NCI-H2029 (cell line): ENCODE measurements at places on chromosomes 2 and 18.

GRCh38 chr18:54607213-54608027, 16.4 kb downstream of the DYNAP start:
- DNase-seq: peak; percentile 71

DNA sequence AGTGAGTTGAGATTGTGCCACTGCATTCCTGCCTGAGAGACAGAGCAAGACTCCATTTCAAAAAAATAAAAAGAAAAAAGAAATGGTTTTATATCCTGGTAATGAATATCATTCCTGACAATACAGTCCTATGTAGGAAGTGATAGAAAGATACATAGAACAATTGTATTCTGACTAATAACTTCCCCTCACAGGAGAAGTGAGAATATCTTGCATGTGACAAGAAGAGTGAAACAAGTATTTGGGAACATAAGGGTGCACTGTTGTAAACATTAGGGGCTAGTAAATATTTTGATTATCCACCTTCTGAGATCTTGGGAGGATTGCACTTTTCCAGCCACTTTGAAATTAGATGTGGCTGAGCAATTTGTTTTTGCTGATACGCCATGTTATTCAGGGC, 40.7 kb downstream of the KLHL14 start:
- DNase-seq: no peak

DNA sequence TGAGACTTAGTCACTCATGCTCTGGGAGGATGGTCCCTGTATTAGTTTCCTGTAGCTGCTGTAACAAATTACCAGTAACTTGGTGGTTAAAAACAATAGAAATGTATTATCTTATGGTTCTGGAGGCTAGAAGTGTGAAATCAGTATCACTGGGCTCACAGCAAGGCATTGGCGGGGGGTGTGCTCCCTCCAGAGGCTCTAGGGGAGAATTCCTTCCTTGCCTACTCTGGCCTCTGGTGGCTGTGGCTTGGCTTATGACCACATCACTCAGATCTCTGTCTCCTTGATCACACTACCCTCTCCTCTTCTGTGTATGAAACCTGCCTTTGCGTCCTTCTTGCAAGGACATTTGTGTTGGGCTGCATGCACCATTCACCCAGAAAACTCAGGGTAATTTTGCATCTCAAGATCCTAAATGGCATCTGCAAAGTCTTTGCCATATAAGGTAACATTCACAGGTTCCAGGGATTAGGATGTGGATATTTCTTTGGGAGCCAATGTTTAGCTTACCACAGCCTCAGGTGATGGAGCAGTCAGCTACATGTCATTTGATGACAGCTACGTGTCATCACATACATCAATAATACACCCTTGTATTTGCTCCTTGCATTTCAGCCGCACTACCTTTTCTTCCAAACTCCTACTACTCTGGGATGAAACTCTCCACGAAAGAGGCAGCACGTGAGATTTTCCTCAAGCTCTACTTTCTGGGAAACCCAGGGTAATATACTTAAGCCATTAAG, 49.6 kb upstream of the POU3F3 start:
- DNase-seq: no peak

DNA sequence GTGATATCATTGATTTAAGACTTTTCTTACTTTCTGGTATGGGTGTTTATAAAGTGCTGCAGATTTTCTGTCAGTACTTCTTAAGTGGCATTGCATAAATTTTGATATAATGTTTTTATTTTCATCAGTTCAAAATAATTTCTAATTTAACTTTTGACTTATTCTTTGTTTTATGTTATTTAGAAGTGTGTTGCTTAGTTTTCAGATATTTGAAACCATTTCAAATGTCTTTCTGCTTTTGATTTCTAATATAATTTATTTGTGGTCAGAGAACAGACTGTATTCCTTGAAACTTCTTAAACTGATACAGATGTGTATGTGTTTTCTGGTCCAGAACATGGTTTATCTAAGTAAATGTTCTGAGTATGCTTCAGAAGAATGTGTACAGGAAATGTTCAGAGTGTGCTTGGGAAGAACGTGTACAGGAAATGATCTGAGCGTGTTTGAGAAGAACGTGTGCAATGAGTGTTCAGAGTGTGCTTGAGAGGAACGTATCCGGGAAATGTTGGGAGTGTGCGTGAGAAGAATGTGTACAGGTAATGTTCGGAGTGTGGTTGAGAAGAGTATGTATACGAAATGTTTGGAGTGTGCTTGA, 265.7 kb upstream of the HS6ST1 start:
- no peak for DNase-seq

- no peak for DNase-seq
Observed at GRCh38 chr18:79528846-79529245, 133.1 kb downstream of the NFATC1 start.

DNA sequence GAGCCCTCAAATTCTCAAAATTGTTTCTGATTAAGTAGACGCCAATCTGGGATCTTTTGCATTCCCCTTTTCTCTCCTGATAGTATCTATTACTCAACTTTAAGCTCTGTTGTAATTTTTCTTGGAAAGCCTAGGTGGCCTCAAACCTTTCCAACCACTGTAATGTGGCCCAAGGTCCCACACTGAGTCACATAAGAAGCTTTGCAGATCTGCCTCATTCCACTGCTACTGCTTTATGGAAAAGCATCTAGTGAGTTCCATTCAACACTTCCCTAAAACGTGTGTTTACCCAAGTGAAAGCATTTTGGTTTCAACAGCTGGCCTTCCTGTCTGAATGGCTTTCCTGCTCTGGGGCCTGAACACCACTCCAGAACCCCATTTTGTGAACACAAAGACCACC, 493.6 kb upstream of the SPHKAP start:
- no peak for DNase-seq

DNA sequence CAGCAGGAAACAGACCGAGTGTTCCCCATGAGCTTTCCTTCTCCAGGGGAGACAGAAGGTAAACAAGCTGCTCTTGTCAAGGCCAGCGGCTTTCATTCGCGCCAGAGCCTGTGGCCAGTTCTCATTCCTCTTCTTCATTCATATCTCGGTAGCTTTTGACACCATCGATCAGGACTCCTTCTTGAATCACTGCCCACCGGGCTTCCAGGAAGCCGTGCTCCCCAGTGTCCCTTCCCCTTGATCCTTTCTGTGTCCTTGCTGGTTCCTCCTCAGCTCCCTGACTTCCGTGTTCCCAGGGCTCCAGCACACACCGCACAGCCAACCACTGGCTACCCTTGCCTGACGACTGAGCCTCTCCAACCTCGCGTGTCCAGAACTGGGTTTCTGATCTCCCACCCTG, 14.1 kb downstream of the SLC66A3 start:
- DNase-seq: peak; percentile 35

- no peak for DNase-seq
Observed at GRCh38 chr2:7127156-7127555, 209.9 kb downstream of the RNF144A start.

DNA sequence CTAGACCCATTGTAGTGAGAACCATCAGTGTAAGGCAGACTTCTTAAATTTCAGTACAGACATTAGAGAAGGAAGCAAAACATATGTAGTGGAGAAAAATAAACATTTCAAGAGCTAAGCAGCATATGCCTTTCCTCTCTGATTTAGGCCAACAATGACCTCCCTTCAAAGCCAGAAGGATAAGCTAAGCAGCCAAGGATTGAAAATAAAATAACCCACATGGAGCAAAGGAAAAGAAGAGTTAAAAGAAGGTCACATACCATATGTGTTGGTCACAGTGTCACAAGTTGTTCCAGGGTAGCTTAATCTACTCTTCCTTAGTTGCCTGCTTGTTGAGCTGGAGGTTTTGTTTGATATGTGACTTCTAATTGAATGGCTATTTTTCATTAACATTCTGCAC, 15.6 kb upstream of the LAMA1 start:
- no peak for DNase-seq
